ENCODE measurements at places on chromosomes 6 and 20.

DNA sequence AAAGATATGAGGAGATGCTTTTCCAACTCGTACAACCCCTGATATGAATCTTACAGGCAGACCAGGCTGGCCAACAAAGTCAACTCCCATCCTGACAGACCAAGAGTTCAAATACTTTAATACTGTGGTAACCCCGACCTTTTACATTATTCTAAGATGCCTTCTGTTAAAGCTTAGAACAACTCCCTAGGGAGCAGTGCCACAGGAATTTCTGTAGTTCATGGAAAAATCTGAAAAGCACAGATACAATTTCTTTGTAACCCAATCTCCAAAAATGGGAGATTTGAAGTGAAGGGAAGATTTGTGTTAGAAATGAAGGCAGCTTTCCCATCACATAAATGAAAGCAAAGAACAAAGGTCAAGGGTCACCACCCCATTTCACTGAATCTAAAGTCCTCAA, 151.3 kb upstream of the BEND6 start:
- no peak for DNase-seq

GRCh38 chr6:56515081-56515905, 127.4 kb downstream of the DST start:
- DNase-seq, result no peak

GRCh38 chr6:108774555-108774954, 73.7 kb upstream of the ARMC2 start:
- no peak for DNase-seq

DNA sequence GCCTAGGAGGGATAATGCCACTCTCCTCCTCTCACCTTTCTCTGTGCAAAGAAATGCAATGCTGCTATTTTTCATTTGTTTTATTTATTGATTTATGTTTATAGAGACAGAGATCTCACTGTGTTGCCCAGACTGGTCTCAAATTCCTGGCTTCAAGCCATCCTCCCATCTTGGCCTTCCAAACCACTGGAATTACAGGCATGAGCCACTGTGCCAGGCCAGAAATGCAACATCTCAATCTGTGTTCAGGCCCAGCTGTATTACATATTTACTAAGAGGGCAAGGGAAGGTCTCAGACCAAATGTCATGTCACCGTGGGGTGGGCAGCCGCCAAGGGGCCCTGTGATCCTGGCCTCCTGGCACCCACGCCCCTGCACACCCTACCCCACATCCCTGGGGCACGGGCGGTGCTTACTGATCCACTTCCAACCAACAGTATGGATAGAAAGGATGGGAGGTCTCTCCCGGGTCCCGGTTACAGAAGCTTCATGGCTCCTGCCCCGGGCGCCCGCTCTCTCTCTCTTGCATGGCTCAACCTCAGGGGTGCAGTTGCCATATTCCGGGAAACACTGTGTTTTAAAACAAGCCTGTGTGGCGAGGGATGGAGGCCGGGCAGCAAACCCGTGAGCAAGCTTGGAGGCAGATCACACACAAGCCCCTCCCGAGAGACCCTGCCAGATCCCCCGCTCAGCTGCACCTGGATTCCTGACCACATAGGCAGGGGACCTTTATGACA, 111.8 kb downstream of the AGPAT4 start:
- DNase-seq, result no peak

DNA sequence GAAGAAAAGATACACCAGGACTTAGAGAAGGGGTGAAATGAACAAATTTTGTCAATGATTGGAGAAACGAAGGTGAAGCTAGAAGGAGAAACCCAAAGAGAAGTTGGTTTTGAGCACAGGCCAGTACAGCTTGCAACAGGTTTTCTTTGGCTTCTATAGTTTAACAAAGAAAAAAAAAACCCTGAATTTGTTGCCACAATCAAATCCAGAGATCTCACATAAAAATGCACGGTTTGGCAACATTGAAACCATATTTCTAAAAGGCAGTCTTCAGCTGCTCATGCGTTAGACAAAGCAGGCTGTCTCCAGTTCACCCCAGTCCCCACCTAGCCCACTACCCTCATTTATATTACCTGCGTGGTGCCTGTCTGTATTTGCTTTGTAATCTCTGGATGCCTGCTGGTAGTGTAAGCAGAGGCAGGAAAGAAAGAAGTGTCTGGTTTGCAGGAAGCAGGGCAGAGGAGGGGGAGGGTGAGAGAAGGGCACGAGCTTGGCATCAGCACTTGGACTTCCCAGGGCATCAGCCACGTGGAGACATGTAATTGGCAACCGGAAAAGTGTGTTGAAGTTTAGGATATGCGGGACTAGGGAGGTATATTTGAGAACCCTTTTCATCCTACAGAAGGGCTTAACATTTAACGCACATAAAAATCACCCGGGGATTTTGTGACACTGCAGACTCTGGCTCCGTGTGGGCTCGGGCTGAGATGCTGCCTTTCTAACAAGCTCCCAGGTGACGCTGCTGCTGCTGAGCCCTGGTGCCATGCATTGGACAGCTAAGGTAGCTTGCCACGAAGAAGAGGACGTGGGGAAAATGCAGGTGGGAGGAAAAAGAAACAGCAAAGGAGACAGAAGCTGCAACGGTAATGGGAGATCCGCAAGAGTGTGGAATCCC, 14.4 kb downstream of the PFDN4 start:
- DNase-seq, result no peak

DNA sequence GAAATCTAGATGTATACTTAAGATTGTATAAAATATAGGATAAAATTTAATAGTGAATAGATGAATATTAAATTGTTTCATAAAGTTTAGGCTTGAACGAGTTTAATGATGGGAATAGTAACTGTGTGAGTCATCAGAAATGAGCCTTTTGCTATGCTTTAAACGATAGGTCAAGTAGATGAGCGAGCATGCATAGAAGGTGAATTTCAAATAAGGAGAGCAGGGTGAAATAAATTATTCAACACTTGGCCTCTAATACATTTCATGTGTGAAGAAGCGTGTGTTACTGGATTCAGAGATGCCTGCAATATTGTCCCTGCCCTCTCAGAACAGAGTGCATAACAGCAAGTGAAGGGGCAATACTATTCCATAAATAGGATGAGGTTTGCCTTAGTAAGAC, 74.4 kb upstream of the EYA4 start:
- no peak for DNase-seq

DNA sequence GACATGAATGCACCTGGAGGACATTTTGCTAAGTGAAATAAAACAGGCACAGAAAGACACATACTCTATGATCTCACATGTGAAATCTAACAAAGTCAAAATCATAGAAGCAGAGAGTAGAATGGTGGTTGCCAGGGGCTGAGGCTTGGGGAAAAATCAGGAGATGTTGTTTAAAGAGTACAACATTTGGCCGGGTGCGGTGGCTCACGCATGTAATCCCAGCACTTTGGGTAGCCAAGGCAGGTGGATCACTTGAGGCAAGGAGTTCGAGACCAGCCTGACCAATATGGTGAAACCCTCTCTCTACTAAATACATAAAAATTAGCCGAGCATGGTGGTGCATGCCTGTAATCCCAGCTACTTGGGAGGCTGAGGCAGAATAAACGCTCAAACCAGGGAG, 26.0 kb upstream of the LOC128125822 start:
- DNase-seq, result no peak

- no peak for DNase-seq
Measured at GRCh38 chr6:131804131-131804530, 3.7 kb upstream of the ENPP1 start.

DNA sequence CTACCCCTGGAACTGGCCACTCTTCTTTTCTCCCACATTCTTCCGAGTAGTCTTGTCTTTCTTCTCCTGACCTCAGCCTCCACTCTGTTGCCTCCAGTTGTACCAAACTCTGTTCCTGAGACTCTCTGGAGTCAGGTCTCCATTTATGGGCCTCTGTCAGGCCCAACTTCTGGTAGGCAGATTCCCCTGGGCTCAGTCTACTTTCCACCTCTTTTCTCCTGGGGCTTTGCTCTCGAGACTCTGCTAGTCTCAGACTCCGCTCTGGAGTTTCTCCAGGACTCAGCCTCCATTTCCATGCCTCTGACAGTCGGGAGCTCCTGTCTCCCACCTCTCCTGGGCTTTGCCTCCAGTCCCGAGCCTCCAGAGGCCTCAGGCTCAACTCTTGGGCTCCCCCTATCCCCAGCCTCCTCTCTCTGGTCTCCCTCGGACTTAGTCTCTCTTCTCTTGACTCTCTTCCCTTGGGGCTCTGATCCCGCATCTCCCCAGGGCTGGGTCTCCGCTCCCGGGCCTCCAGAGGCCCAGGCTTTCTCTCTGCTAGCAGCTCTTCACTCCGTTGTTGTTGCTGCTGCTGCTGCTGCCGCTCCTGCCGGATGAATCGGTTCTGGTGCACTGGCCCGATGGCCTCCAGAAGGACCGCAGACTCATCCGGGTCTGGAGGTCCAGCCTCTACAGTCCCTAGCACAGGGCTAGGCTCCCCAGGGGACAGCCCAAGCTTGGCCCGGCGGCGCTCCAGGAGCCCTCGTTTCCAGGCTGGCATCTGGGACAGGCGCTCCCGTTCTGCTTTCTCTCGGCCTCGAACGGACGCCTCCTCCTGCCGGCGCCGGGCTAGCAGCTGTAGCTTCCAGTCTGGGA, 1.1 kb downstream of the PPP1R18 start:
- no peak for DNase-seq

DNA sequence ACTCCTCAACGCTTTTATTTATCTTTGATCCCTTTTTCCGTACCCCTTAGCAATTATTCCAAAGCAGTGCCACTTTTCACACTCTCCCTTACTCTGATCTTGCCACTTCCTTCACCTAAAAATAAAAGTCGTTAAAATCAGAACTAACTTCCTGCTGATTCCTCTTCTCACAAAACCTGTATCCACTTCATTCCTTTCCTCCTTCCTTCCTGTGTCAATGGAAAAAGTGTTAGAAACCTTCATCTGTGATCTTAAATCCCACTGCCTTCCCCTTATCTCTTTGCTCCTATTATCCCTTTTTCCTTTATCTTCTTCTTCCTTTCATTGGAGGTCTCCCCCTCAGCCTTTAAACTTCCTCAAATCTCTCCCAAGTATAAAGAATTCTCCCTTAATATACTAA, 49.2 kb downstream of the GOPC start:
- no peak for DNase-seq

- DNase-seq, result no peak
Measured at GRCh38 chr20:45341939-45342854, 6.0 kb downstream of the SDC4 start.

Data from left kidney (tissue), 8 donors.